ENCODE measurements at places on chromosomes 11 and 22. TPM values are rescaled to one million over a fixed set of nuclear protein-coding genes. Genes with fewer than 3 reads are reported as not detected.

Gene A4GALT
- 62.1 TPM for total RNA-seq

Gene INCENP
- 19.8 TPM for total RNA-seq

Gene SVIP
- 19.9 TPM for total RNA-seq

Gene OR52N4
- 0.78 TPM for total RNA-seq

Gene CNGA4
- 0.33 TPM for total RNA-seq

Gene OR51G2
- total RNA-seq: not detected

Gene APOA5
- not detected for total RNA-seq

Gene GUCY1A2
- 37.9 TPM for total RNA-seq

Gene FAT3
- 14.8 TPM for total RNA-seq

Gene ARFGAP2
- 65.8 TPM for total RNA-seq

Gene OR8A1
- total RNA-seq: not detected

Gene CYTH4
- total RNA-seq: 28.2 TPM

Gene SLC37A4
- 7.8 TPM for total RNA-seq

Gene CAPN5
- 6.9 TPM for total RNA-seq

Gene GRK2
- 77.6 TPM for total RNA-seq

Gene GAL3ST3
- total RNA-seq: not detected

Gene SLC22A8
- total RNA-seq: not detected

Gene HBE1
- total RNA-seq: not detected

Gene TP53I11
- total RNA-seq: 54.5 TPM

Gene RBX1
- 40.8 TPM for total RNA-seq

Gene TEX12
- total RNA-seq: 0.57 TPM

Gene ARHGAP8
- total RNA-seq: 3.0 TPM
